NCI-H1930 (cell line): ENCODE measurements at places on chromosomes 13 and 19.

DNA sequence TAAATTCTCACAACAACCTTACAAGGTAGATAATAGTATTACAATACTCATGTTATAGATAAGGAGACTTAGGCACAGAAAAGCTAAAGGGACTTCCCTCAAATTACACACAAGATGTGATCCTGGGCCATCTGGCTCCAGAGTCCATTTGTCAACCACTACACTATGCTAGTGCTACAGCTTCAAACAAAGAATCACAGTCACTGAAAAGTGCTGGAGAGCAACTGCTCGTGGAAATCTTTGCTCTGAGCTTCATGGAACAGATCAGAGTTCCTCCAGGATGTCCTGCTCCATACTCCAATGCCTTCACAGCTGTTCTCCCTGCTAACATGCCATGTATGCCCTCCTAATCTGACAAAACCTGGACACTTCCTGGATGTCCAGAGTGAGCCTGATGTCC lies 271.2 kb downstream of the ENOX1 start:
- no peak for DNase-seq

DNA sequence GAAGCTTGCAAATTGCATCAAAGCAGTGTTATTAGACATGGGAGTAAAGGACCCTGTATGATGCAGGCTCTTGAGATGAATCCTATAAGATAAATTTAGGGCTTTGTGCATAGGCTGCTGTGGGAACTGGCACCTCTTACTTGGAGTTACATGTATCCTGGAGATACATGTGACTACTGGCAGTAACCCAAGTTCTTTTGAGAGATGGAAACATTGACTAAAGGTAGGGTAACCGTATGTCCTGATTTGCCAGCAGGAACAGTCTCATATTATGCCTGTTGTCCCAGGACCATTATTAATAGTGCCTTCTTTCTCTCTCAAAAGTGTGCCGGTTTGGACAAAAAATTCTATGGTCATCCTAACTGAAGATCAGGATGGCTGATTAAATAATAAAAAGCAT lies 195.4 kb downstream of the LACC1 start:
- DNase-seq = no peak

GRCh38 chr13:76378767-76379166 lies 507.4 kb downstream of the KCTD12 start:
- DNase-seq = no peak

GRCh38 chr13:42394361-42394708 lies 122.4 kb downstream of the AKAP11 start:
- DNase-seq = no peak

DNA sequence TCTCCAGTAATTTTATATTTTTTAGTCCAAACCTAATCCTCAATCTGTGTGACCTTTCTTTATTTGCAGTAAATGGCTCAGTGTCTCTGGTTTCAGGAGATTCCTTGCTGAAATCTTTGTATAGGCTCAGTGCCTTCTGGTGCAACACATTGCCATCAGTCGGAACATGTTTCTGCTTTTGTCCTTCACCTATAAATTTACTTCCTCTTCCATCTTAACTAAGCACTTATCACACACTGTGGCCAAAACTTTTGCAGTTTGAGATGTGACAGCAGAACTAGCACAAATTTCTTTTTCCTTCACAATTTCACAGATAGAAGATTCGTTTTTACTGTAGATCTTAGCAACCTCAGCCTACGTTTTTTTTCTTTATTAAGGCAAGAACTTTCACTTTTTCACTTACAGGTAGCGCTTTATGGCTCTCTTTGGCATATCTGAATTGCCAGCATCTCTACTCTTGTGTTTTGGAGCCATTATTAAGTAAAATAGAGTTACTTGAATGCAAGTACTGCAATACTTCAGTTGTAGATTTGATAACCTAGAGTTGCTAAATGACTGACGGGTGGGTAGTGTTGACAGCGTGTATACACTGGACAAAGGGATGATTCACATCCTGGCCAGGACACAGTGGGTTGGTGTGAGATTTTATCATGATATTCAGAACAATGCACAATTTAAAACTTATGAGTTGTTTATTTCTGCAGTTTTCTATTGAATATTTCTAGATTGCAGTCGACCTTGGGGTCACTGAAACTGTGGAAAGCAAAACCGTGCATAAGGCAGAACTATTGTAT lies 44.3 kb downstream of the NDFIP2 start:
- DNase-seq = no peak

- no peak for DNase-seq
Observed at GRCh38 chr19:30792561-30793505, 420.6 kb downstream of the ZNF536 start.

GRCh38 chr19:55369653-55370304 lies 484 bp downstream of the IL11 start:
- DNase-seq = no peak

GRCh38 chr13:113053801-113054604 lies 51.6 kb upstream of the F7 start:
- DNase-seq = no peak

GRCh38 chr13:42544246-42544926 lies 29.6 kb upstream of the TNFSF11 start:
- DNase-seq = no peak

DNA sequence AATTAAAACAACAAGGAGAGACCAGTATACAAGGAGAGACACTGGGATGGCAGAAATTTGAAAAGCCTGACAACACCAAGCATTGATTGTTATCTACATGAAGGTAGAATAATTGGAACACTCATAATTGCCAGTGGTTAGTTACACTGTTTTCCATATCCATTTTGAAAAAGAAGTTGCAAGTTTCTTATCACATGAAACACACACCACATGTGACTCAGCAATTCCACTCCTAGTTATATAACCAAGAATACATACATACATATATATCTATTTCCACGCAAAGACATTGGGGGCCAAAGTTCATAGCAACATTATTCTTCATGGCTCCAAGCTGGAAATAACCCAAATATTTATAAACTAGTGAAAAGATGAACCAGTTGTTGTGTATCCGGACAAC lies 15.2 kb upstream of the PABPC3 start:
- no peak for DNase-seq

GRCh38 chr19:9597027-9597426 lies 12.7 kb upstream of the ZNF121 start:
- no peak for DNase-seq

- no peak for DNase-seq
Observed at GRCh38 chr19:54248016-54248601, 5.5 kb upstream of the LILRA6 start.

GRCh38 chr13:111540486-111540885 lies 220.0 kb downstream of the TEX29 start:
- no peak for DNase-seq

DNA sequence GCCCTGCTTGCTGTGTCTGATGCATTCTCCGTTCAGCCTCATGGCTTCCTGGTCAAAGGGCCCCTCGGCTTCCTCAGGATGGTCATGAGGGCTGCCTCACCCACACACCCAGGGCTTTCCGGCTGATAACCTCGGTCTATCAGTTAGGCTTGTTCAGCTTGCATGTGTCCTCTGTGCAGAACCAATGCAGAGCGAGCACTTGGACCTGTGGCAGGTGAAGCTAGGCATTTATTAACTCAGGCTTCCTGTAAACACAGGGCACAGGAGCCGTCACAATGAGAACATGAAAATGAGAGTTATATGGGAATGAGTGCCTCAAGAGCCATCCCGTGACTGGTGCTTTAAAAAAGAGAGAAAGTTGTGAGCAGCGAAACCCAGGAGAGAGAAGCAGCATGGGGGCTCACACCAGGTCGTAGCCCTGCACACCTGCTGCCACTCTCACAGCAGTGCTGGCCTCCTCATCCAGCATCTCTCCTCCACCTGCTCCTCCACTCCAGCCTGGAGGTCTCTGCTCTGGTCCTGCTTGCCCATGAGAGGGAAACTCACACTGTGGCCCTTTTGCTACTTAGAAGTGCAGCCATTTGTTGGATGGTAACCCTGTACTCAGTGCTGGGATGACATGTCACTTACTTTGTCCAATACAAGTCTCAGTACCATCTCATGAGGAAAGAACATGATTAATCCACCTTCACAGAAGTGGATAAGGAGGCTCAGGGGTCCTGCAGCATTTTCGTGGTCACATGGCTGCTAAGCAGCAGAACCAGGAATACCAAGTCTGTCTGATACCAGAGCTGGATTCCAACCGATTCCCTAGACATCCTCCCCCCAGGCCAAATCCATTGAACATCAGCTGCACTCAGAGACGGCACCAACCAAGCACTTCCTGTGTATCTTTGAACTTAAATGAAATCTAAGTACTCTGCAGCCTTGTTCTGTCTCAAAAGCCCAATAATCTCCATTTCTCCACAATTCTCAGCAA lies 50.5 kb upstream of the IRS2 start:
- DNase-seq = no peak

DNA sequence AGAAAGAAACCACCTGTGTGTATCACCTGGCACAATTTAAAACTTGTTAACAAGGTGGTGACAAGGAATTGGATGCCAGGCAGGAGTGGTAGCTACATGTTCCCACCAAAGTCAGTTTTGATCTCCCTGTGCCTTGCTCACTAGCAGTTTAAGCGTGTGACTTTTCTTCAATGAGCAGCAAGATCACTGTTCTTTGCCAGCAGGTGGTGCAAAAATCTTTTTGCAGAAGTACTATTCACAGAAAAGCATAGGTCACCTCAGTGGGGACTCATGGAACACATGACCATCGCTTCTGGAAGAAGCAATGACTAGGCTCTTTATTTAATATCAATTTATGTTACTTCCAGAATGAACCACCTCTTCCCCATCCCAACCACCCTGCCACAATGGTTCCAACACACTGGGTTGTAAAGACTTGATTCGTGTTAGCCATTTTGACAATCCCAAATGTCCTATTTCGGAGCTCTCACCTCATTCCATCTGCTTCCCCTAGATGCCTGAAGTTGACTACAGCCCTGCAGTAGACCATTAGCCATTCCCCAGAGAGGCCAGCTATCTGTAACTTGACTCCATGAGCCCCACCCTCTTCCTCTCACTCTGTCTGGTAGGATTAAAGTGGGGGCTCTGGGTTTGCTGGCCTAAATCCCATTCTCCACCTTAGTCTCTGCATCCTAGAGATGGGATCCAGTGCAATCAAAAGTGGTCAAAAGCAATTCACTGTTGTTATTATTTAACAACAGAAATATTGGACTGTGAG lies 59.1 kb upstream of the TNFRSF19 start:
- no peak for DNase-seq

- DNase-seq = peak; percentile 22
Observed at GRCh38 chr13:52850396-52851136, 2.1 kb upstream of the PCDH8 start.

DNA sequence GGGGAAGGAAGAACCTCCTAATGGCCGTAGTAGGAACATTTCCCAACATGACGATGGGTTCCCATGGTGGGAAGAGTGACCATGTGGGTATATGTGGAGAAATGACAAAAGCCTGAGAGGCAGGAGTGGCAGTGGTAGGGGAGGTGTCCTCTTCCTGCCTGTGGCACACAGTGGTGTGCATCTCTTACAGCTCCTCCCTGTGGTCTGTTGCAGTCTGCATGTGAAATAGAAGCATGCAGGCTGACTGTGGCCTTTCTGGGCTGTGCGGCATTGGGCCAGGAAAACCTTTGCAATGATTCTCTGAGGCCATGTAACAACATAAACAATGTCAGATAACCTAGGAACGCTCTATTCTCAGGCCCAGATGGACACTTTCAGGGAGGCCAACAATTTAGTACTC lies 84.0 kb downstream of the LACC1 start:
- no peak for DNase-seq

DNA sequence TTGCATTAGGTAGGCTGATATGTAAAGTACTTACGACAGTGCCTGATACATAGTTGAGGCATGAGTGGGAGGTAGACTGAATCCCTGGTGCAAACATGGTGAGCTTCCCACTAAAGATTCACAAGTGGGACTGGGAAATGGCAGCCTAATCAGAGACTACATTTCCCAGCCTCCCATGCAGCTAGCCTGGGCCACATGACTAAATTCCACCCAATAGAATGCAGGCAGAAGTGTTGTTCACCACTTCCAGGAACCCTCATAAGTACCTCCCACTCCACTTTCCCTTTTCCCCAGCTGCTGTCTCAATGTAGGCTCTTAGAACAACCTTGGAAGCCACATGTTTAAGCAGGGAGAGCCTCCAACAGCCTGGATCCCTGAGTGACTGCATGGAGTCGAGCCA lies 104.9 kb downstream of the CACNA1A start:
- no peak for DNase-seq

DNA sequence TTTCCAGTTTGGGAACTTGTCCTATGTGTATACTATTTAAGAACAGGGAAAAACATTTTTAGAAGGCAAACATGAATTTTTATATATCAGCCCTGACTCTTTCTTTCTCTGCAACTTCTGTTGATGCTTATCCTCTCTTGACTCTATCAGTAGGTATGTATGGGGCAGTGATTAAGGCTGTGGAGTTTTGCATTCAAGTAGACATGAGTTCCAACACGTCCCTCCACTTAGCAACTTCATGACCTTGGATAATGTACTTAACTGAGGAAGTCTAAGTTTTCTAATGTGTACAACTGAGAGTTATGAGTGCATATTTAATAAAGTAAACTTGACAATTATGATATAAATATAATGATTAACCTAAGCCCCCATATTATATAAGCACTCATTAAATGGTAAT lies 414.6 kb downstream of the TDRD3 start:
- no peak for DNase-seq

- DNase-seq = peak; percentile 73
Observed at GRCh38 chr13:100636441-100636840, 38.2 kb downstream of the TMTC4 start.

GRCh38 chr19:36151144-36152018 lies 866 bp downstream of the COX7A1 start:
- DNase-seq = no peak

DNA sequence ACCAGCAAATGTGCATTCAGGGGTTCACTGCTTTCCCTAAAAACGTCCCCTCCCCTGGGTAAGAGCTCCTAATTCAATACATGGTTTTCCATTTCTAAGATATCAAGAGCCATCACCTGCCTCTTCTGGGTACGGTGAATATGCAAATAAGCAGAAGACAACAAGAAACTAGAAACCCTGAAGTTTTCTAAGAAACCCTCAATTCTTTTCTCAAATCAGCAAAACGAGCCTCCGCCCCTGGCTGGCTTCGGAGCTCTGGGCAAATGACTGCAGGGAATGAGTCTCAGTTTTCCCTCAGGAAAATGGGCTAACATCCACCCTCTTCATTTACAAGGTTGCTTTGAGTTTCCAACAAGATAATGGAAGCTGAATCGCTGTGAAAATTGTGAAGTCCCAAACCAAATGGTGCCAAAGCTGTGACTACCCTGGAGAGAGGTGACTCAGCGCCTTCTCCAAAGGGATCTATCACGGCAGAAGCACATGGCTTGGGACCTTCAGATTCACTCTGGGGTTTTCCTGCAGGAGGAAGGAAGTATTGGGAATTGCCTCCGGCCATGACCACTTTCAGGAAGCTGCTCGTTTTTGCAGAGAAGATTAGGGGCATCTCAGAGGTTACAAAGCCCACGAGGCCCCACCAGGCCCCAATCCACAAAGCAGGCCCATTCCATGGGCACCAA lies 26.6 kb downstream of the KLF2 start:
- DNase-seq = no peak
